ENCODE measurements at places on chromosomes 2 and 18. TPM values are rescaled to one million over a fixed set of nuclear protein-coding genes. Genes with fewer than 3 reads are reported as not detected.

GRCh38 chr18:50871846-50872245 is 7.1 kb upstream of the ME2 start:
- DNase-seq: no peak

The AGXT gene
- total RNA-seq: not detected

- no peak for DNase-seq
These were observed 346.7 kb downstream of the RND3 start for GRCh38 chr2:150140777-150141176.

GRCh38 chr2:40360652-40361051 is 91.2 kb downstream of the SLC8A1 start:
- no peak for DNase-seq

- DNase-seq: no peak
These were observed 157.4 kb downstream of the CDH2 start for GRCh38 chr18:28019425-28020108.

The ABCB11 gene
- 0.12 TPM for total RNA-seq

GRCh38 chr2:208253600-208254117 is 1.2 kb downstream of the IDH1 start:
- no peak for DNase-seq

GRCh38 chr2:116440104-116440653 is 1374.3 kb upstream of the DDX18 start:
- no peak for DNase-seq

DNA sequence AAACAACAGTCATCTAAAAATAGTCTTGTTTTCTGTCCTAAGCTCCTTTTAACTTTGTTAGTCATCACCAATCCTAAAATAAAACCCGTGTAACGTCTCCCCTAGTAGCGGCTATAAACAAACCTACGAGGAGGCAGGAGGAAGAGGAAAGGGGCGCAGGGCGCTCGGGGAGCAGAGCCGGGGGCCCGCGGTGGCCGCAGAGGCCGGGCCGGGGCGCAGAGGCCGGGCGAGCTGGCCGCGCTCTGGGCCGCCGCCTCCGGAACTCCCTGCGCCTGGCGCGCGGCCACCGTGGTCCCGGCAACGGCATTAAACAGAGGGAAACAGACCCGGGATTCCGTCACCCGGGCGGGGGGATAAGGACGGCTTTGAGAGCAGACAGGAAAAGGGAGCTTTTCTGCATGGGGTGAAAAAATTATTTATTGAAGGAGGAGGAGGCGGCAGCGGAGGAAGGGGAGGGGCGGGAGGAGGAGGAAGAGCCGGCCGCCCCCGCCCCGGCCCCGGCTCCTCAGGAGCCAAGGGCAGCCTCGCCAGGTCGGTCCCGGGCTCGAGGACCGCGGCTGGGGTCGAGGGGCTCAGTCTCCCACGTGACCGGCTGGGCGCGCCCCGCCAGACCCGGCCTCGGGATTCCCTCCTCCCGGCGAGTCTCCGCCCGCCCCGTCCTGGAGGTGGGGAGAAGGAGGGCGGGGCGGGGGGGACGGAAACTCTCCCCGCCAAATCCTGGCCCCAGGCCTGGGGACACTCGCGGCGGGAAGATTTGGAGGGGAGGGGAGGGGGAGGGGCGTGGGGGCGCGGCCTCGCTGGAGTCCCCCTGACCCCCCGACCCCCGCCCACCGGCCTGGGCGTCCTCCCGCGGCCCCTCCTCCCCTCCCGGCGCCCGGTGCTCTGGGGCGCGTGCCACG is 1.8 kb upstream of the NFATC1 start:
- peak; percentile 96 for DNase-seq

The POMC gene
- 12.6 TPM for total RNA-seq

The CYS1 gene
- 4.8 TPM for total RNA-seq

GRCh38 chr2:149271575-149271974 is 58.8 kb upstream of the LYPD6 start:
- no peak for DNase-seq

The GPAT2 gene
- total RNA-seq: 3.9 TPM

The TSPYL6 gene
- total RNA-seq: not detected

The GKN1 gene
- not detected for total RNA-seq

All from right atrium auricular region (tissue), 2 donors.